Adipose tissue (tissue), 3 donors: ENCODE measurements at places on chromosomes 4 and X. TPM values are rescaled to one million over a fixed set of nuclear protein-coding genes. Genes with fewer than 3 reads are reported as not detected.

The CLDN22 gene
- not detected for polyA plus RNA-seq

The APOOL gene
- polyA plus RNA-seq: 3.9 TPM

The OPHN1 gene
- 2.4 TPM for polyA plus RNA-seq

The GLOD5 gene
- polyA plus RNA-seq: not detected

The CYLC1 gene
- polyA plus RNA-seq: not detected

The MAGEA8 gene
- not detected for polyA plus RNA-seq

The UGT2B11 gene
- polyA plus RNA-seq: not detected

The GPAT3 gene
- 66.4 TPM for polyA plus RNA-seq
